Kidney (tissue), 22 donors: ENCODE measurements at places on chromosomes 16 and 17. TPM values are rescaled to one million over a fixed set of nuclear protein-coding genes. Genes with fewer than 3 reads are reported as not detected.

GRCh38 chr17:42674755-42675347, 1.9 kb downstream of the PLEKHH3 start:
- no peaks in the 10 kb centered on the region for H3K4me1 ChIP-seq
- peak; percentile 74 for DNase-seq
- H3K27me3 ChIP-seq: no peaks in the 10 kb centered on the region

- no peaks in the 10 kb centered on the region for H3K4me1 ChIP-seq
- no peak for DNase-seq
- no peak overlapping the region for H3K27ac ChIP-seq
- no peaks in the 10 kb centered on the region for H3K27me3 ChIP-seq
- peaks cover 45% of the 10 kb centered on the region for H3K36me3 ChIP-seq
Measured at GRCh38 chr16:56477096-56477878, 25.9 kb downstream of the OGFOD1 start.

- no peak overlapping the region for H3K4me3 ChIP-seq
- H3K36me3 ChIP-seq: no peaks in the 10 kb centered on the region
- no peak overlapping the region for H3K27ac ChIP-seq
- no peaks in the 10 kb centered on the region for H3K27me3 ChIP-seq
- DNase-seq: no peak
Measured at GRCh38 chr17:30961209-30962188, 9.3 kb upstream of the RNF135 start.

GRCh38 chr16:59707436-59708226, 973.5 kb upstream of the GOT2 start:
- H3K36me3 ChIP-seq: no peaks in the 10 kb centered on the region
- H3K27me3 ChIP-seq: no peaks in the 10 kb centered on the region
- no peak overlapping the region for H3K4me3 ChIP-seq
- no peak overlapping the region for H3K27ac ChIP-seq
- no peak for DNase-seq
- no peaks in the 10 kb centered on the region for H3K4me1 ChIP-seq

The KRT9 gene
- not detected for total RNA-seq

The PSME3 gene
- 115 TPM for total RNA-seq

The ACE gene
- total RNA-seq: 4.3 TPM

GRCh38 chr17:74729368-74729767, 7.7 kb upstream of the RAB37 start:
- DNase-seq: no peak
- no peaks in the 10 kb centered on the region for H3K27me3 ChIP-seq
- H3K27ac ChIP-seq: no peak overlapping the region
- H3K4me3 ChIP-seq: no peak overlapping the region
- H3K36me3 ChIP-seq: no peaks in the 10 kb centered on the region
- H3K4me1 ChIP-seq: no peaks in the 10 kb centered on the region

DNA sequence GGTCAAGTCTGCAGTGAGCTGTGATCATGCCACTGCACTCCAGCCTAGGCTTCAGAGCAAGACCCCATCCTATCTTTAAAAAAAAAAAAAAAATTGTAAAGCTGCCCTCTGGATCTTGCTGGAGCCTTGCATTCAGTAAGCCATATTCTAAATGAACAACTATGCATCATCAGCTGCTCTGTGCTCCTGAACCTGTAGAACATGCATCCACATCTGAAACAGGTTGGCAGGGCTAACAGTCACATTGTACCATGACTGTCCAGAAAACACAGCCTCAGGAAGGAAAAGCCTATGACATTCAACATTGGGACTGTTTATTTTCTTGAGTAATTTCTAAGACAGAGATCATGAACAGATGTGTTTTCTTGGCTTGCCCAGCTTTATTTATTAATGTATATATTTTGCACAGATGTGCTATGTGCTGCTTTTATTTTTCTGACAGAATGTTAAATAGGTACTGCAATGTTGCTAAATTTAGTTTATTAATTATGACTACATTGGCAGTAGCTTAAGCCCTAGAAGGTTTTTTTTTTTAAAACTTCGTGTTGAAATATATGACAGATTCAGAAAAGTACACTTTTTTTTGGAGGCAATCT, 19.8 kb downstream of the ACSF2 start:
- peaks cover 10% of the 10 kb centered on the region for H3K4me1 ChIP-seq
- H3K27me3 ChIP-seq: no peaks in the 10 kb centered on the region
- no peak overlapping the region for H3K27ac ChIP-seq
- H3K4me3 ChIP-seq: no peak overlapping the region
- no peaks in the 10 kb centered on the region for H3K36me3 ChIP-seq

GRCh38 chr17:50314456-50315011, 31.4 kb upstream of the XYLT2 start:
- no peaks in the 10 kb centered on the region for H3K27me3 ChIP-seq
- H3K36me3 ChIP-seq: no peaks in the 10 kb centered on the region
